CD4-positive, alpha-beta memory T cell (primary cell): ENCODE measurements at places on chromosomes 6 and 20.

GRCh38 chr20:7665376-7665775 lies 274.9 kb downstream of the HAO1 start:
- no peak for DNase-seq

DNA sequence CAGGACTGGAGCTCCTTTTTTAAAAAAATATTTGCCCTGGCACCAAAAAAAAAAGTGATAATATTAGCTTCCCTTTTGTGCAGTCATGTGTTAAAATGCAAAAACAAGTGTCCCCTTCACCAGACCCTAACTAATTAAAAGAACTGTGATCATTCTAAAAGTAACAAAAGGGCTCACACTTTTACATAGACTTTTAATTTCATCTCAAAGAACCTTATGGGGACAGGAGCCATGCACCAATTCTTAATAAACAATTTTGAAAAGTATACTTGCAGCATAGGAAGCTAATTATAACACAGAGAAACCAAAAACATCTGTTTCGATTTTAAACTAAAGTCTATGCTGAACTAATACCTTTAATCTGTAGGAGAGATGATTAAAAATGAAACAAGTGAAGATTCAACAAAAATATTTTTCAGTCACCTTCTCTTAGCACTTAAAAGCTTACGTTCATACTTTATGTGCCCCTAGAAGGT lies 17.3 kb downstream of the STX7 start:
- DNase-seq, result no peak

DNA sequence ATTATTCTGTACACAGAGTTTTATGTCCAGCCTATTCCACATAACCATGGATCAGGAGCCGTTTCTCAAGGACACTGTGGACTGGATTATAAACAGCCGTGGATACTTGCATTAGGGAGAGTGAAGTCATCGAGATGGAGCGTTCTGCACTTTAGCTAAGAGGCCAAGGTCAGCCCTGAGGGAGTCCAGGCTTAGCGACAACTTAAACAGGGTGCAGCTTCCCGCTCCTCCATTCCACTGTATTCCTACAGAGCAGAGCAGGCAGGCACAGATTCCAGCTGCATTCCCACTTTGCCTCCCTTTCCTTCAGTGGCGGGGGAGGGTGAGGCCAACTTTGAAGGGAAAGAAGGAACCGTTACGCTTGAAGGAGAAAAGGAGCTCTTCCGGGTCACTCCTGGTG lies 59.5 kb downstream of the RAMACL start:
- DNase-seq, result no peak

- DNase-seq, result no peak
These were observed 16.3 kb upstream of the SLCO4A1 start for GRCh38 chr20:62625921-62626547.
